Glomerular endothelial cell (primary cell): ENCODE measurements at places on chromosomes 13 and 19. TPM values are rescaled to one million over a fixed set of nuclear protein-coding genes. Genes with fewer than 3 reads are reported as not detected.

PRR36 gene
- total RNA-seq: not detected in 2 replicates

POP4 gene
- total RNA-seq: 43.2 and 68.1 TPM in 2 replicates

ADPRHL1 gene
- total RNA-seq: 1.1 and 1.3 TPM in 2 replicates

CD177 gene
- 0.06 and 1.0 TPM in 2 replicates for total RNA-seq

CARD8 gene
- total RNA-seq: 78.5 and 116 TPM in 2 replicates

EDNRB gene
- 18.8 and 25.6 TPM in 2 replicates for total RNA-seq

CEACAM7 gene
- total RNA-seq: not detected in 2 replicates

ZNF211 gene
- total RNA-seq: 8.1 and 12.7 TPM in 2 replicates

CEACAM1 gene
- total RNA-seq: 38.8 and 41.5 TPM in 2 replicates

BEST2 gene
- not detected in 2 replicates for total RNA-seq

GNA15 gene
- total RNA-seq: 0.06 and 0.53 TPM in 2 replicates

APOC4 gene
- not detected in 2 replicates for total RNA-seq
